Activated T-cell treated with anti-CD3 and anti-CD28 coated beads, Interleukin-2, amount 50 U/mL, for 4 hours (primary cell): ENCODE measurements at places on chromosomes 6 and 20.

DNA sequence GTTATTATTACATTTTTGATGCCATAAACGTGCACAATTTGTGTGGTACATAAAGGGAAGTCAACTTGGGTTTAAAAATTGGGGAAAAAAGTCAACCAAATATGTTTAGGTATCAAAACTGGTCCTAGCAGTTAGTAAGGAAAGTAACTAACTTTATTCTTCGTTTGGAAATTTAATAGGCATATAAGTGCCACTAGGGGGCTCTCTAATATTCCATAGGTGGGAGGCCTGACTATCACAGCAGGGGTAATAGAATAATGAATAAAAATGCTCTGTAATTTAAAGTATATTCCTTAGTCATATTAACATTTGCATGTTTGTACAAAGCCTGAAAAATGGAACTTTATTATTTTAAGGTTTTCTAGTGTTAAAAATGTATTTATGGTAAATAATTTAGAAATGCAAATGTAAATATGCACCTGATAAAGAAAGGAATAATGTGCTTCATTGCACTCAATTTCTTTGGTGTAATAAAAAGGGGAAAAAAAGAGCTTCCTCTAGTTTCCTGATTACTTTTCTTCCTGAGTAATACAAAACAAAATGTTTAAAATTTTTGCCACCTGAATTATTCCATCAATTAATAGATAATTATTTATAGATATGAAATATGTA lies 125.7 kb upstream of the HDAC2 start:
- DNase-seq: no peak

DNA sequence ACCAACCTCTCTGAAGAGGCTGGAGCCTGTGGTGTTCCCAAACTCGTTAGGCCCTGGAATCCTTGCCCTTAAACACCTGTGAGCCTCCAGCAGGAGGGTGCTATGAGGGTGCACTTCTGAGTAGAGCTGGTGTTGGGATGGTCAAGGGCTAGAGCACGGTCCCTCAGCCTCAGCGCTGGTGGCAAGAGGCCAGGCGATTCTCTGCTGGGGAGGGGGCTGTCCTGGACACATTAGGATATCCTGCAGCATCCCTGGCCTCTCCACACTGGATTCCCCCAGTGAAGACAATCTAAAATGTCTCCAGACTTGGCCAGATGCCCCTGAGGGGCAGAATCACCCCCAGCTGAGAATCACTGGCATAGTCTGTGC lies 157.8 kb downstream of the SYCP2 start:
- DNase-seq: no peak

- DNase-seq: peak; percentile 85
Measured at GRCh38 chr20:57381596-57382503, 9.3 kb upstream of the RBM38 start.

DNA sequence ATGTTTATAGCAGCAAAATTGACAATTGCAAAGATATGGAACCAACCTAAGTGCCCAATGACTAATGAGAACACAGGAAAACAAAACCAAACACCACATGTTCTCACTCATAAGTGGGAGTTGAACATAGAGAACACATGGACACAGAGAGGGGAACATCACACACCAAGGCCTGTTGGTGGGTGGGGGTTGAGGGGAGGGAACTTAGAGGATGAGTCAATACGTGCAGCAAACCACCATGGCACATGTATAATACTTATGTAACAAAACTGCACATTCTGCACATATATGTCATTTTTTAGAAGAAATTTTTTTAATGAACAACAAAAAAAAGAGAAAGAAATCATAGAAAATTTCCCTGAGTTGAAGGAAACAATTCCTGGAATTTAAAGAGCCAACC lies 3.9 kb downstream of the EPM2A start:
- DNase-seq: no peak

GRCh38 chr6:150767161-150767560 lies 98.3 kb upstream of the MTHFD1L start:
- no peak for DNase-seq

GRCh38 chr20:46240065-46240464 lies 68.2 kb downstream of the CDH22 start:
- no peak for DNase-seq

GRCh38 chr20:60354024-60354580 lies 395.9 kb downstream of the CDH26 start:
- no peak for DNase-seq

DNA sequence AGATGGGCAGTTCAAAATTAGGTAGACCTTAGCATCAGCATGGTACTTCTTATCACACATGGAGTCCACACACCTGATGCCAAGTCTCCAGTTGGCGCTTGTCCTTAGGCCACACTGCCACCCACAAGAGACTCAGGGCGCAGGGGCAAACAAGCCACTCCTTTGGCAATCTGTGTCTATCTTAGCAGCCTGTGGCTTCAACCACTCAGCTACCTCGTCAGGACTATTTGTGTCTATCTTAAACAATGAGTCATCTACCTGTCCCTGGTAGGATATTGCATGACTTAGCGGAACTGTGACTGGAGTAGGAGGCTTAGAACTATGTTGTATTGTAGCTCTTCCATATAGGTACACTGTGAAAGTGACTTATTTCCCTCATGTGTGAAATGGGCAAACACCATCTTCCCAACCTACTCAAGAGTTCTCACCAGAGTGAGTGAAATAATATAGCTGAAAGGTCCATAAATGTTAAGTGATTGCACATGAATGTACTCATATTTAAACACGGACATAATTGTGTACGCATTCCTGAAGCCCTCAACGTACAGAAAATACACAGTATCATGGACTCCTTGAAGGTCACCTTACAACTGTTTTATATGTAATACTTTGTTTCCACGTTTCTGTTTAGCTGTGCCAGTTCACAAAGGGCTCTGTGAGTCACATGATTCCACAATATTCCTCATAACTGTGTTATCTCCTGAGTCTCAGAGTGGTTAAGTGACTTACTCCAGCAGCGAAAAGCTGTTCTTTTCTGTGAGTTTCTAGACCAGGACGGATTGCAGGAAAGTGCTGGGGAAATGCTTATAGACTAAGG lies 1.6 kb downstream of the TRIM27 start:
- DNase-seq: peak; percentile 36
